ENCODE measurements at places on chromosomes 5 and 9.

GRCh38 chr9:136023410-136024225 is 62.4 kb upstream of the UBAC1 start:
- DNase-seq, result no peak

GRCh38 chr9:4464911-4465513 is 25.3 kb upstream of the SLC1A1 start:
- DNase-seq, result no peak

- DNase-seq, result peak; percentile 84
Observed at GRCh38 chr5:170576602-170577535, 73.0 kb downstream of the KCNIP1 start.

- no peak for DNase-seq
Observed at GRCh38 chr9:86734771-86735170, 212.5 kb downstream of the GAS1 start.

- DNase-seq, result no peak
Observed at GRCh38 chr9:112789473-112789872, 38.9 kb downstream of the SNX30 start.

- no peak for DNase-seq
Observed at GRCh38 chr9:94139672-94140417, 55.6 kb downstream of the PTPDC1 start.

- no peak for DNase-seq
Observed at GRCh38 chr9:134634176-134634575, 7.4 kb upstream of the COL5A1 start.

DNA sequence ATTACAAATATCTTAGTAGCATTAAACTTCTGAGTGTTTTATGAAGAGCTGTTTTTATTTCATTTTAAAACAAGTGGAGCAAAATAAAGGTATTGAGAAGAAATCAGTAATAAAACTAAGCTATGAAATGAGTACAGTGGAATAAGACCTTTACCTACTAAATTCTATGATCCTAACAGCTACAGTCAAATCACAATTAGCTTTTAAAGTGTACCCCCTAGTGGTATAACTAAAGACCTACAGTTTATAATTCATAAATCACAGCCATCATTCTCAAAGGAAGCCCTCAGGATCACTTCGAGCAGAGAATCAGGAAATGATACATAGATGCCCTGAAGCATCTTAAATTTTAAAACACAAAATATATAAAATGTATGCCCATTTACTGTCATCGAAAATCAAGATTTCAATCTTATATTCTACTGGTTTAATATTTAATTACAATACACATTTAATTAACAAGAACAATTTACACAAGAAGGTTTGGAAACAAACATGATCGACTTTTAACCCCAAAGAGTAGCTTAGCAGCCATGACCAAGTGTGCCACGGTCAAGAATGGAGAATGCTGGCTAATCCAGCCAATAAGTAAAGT is 12.3 kb downstream of the CCNH start:
- peak; percentile 15 for DNase-seq

DNA sequence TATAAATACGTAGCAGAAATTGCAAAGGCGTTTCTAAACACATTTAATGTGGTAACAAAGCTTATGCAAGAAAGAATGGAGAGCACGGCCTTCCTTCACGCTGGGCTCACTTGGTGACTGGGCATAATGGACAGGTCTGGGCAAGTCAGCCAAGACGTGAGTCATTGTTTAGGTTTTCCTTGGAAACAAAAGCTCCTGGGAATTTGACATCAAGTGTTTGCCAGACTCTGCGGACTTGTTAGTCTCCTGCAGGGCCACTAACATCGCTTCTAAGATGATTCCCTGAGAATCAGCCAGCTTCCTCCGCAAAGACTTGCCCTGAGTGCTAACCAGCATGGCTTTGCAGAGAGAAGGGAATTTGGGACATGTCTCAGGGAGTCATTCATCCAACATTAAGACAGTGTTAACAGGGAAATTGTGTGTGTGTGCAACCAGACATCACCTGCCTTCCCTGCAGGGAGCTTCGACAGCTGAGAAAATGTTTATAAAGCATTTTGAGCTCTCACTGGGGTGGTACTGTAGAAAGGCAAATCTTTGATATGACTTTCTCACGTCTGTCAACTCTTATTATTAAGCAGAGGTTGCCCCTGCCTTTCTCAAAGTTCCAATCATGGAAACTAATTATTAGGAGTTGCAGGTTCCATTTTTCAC is 182.5 kb downstream of the NTRK2 start:
- no peak for DNase-seq

- no peak for DNase-seq
Observed at GRCh38 chr9:128056887-128057723, 10.0 kb downstream of the NAIF1 start.

DNA sequence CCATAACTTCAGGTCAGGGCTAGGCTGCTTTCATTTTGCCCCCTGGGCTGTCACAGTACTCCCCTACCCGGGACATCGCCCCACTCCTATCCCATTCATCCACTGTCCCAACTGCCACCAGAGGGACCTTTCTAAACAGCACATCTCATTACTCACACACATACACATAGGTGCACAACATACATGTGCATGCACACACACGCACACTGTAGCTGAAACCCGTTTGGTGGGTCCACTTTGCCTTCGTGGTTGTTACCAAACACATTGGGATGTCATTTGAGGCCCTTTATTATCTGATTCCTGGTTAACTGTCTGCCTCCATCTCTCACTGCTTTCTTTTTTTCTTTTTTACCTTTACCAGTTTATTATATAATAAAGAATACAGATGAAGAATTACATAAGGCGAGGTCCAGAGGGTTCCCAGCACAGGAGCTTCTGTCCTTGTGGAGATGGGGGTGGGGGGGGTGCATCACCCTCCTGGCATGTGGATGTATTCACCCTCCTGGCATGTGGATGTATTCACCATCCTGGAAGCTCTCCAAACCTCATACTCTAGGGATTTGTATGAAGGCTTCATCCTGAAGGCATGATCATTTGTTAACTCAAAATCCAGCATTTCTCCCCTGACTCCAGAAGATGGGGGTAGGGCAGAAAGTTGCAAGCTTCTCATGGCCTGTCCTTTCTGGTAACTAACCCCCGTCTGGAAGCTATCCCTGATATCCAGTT is 186.0 kb downstream of the GOLPH3 start:
- DNase-seq, result no peak

- DNase-seq, result no peak
Observed at GRCh38 chr5:61496446-61496845, 164.4 kb downstream of the ZSWIM6 start.

DNA sequence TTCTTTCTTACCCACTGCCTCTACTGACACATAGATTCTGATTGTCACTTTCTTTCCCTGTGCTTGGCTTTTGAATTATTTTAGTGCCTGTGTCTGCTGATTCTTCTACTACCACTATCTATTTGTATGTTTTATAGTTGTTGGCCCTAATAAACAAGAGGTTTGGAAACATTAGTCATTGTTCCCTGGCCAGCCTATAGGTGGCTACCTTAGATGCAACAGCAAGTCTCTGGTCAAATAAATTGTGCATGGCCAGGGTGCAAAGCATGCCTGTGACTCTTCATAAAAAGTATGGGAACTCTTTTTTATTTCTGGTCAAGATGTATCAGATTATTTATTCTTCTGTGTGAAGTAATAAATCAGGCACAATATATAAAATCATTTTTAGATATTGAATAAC is 124.4 kb downstream of the PLK2 start:
- DNase-seq, result no peak

- DNase-seq, result peak; percentile 69
Observed at GRCh38 chr9:122016744-122017143, 76.4 kb downstream of the TTLL11 start.

- DNase-seq, result no peak
Observed at GRCh38 chr5:402615-403359, 40.2 kb upstream of the EXOC3 start.

GRCh38 chr5:40984884-40985283 is 75.6 kb downstream of the C7 start:
- no peak for DNase-seq

- no peak for DNase-seq
Observed at GRCh38 chr5:142215915-142216681, 107.5 kb downstream of the NDFIP1 start.

GRCh38 chr9:84513473-84513872 is 156.1 kb upstream of the NTRK2 start:
- DNase-seq, result no peak

DNA sequence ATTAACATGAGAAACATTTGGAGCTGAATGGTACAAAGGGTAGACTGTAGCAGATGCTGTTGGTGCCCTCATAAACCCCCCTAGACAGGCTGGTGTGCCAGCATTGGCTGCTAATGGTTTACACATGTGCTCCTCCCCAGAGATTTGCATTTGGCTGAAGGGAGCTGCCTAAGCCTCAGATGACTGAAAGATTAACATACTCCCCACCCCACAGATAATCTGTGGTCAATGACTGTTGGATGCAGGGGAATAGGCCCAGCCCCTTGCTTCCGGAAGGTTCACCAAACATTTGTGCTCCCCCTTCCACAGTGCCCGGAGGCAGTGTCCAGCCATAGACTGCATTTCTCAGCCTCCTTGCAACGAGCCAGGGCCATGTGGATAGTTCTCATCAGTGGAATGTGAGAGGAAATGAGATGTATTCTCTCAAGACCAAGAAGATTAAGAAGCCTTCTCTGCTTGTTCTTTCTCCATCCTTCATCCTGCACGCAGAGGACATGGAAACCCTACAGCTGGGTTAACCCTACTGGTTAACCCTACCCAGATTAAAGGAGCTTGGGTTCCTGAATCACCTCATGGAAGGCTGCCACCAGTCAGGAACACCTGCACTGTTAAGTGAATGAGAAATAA is 79.6 kb downstream of the PHAX start:
- peak; percentile 96 for DNase-seq

DNA sequence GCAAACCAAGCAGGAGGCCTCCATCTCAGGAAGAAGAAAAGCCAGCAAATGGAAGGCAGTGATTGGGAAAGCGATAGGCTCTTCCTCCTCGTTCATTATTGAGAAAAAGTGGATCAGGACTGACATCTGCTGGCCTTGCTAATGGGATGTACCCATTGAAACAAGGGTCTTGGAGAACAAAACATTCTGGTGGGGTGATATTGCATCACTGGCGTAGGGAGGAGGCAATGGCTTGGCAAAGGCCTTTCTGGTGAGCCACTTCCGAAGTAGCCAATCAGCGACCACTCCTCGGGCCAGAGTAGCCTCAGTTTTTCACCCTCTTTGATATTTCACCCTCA is 86.7 kb upstream of the NFIB start:
- peak; percentile 92 for DNase-seq

- DNase-seq, result no peak
Observed at GRCh38 chr9:87670572-87671264, 55.2 kb upstream of the CTSL start.

GRCh38 chr5:82859451-82860140 is 217.6 kb downstream of the TMEM167A start:
- no peak for DNase-seq

DNA sequence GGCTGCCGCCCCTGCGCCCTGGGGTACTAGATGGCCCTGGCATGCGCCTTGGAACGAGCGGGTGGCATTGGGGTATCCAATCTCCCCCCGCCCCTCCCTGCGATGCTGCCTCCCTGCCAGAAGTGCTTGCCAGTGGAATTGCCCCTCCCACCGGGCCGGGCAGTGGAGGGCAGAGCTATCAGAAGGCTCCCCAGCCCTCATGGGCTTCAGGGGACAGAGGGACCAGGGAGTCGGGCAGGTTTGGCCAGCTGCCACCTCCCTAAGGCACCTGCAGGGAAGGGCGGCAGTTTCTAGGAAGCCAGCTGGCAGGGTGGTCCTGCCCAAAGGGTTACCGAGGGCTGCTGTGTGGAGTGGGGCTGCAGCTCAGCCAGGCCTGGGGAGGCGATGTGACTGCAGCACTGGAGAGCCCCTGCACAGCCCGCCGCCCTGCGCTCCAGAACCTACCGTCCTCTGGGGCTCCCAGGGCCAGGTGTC is 52.8 kb upstream of the EGFL7 start:
- DNase-seq, result no peak

GRCh38 chr9:134335061-134335460 is 8.8 kb downstream of the RXRA start:
- DNase-seq, result no peak

GRCh38 chr5:108353087-108353486 is 28.8 kb downstream of the FBXL17 start:
- DNase-seq, result no peak

DNA sequence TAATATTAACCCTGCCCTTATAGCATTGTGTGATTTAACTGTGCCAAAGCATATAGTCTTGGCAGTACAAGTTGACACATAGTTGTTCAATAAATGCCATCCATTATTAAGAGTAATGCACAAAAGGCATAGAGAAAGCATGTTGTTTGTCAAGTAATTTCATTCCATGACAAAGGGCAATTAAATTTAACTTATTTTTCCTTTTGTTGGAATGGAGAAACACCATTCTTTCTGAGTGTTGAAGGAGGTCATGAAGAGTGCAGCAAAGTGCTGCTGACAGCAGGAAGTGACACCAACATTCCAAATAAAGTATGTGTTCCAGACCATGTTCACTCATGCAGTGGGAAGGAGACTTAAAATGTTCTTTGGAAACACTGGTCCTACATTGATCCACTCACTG is 29.1 kb downstream of the ANKDD1B start:
- DNase-seq, result no peak

DNA sequence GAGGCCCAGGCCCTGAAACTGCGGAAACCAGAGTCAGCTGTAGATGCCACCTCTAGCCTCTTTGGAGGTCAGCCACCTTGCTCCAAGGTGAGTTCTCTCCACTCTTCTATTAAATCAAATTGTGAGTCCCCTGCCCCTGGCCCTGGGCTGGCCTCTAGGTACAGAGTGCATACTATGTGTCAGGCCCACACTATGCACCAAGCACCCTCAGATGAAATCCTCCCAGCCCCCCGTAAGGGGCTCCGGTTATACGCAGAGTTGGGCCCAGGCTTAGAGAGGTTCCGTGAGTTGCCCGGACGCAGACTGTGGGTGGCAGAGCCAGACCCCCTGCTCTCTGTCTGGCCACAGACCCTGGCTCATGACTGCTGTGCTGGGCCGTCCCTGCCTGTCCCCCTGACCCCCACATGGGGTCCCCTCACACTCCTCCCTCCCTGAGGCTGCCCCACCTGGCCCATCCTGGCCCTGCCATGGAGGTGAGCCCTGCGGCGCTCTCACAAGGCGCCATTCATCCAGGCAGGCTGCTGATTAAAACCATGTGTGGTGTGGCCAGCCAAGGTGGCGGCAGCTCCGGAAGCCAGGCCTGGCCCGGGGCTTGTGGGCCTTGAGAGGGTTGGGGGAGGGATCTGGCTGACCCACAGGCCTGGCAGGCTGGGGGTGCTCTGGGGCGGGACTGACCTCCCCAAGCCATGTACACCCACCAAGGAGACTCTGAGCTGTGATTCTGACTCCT is 65.5 kb upstream of the SYNPO start:
- DNase-seq, result no peak

DNA sequence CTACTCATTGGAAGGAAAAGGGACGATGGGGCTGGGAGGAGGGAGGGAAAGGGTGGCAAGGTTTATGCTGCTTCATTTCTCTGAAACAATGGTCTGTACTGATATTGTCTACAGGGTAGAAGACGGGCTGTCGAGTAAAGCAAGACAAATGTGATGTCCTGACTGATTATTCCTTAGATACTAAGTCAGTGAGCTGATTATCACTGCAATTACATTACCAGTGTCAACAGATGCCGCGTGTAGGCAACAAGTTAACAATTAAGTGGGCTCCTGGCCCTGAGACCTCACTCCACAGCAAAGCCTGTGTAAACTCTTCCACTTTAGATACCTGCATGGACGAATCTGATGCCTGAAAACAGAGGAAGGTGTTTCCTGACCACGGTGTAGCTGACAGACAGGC is 602.8 kb downstream of the IRX1 start:
- no peak for DNase-seq

All from NCI-H1694 (cell line).